A549 treated with DMSO at 1 μM for 4 hours (cell line): ENCODE measurements at places on chromosomes 11 and 22. TPM values are rescaled to one million over a fixed set of nuclear protein-coding genes. Genes with fewer than 3 reads are reported as not detected.

Gene ZW10
- 12.4 to 15.0 TPM (median 14.5 TPM) in 5 replicates for total RNA-seq

Gene OR52I2
- not detected in 5 replicates for total RNA-seq

Gene DDI1
- total RNA-seq: not detected in 5 replicates

Gene AMPD3
- 8.5 to 11.1 TPM (median 9.1 TPM) in 5 replicates for total RNA-seq

Gene USP28
- 12.1 to 21.1 TPM (median 17.3 TPM) in 5 replicates for total RNA-seq

Gene SOX6
- not detected in 5 replicates for total RNA-seq

Gene SLC17A6
- total RNA-seq: not detected in 5 replicates

Gene NLRP6
- total RNA-seq: not detected in 5 replicates

Gene OR52N4
- not detected in 5 replicates for total RNA-seq

Gene GNG3
- not detected in 5 replicates for total RNA-seq
